ENCODE measurements at places on chromosomes 2 and 18.

- no peak for DNase-seq
These were observed 27.6 kb downstream of the QPCT start for GRCh38 chr2:37372000-37372399.

DNA sequence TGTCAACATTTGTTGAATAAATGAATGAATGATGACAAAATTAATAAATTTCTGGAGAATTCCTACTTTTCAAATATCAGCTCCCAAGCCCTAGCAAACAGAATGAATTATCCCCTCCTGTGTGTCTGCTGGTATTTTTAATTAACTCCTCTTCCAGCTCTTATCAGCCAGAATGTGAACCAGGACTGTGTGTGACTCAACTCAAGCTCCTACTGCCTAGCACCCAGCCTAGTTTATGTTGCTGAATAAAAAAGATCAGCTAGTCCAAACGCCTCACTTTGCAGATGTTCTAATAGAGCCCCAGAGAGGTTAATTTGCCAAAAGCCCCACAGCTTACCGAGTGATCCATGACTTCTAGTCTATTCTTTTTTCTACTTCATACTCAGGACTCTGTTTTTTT, 50.3 kb downstream of the RABL2A start:
- DNase-seq, result no peak

- DNase-seq, result peak; percentile 49
These were observed 755 bp upstream of the ATP9B start for GRCh38 chr18:79068341-79068936.

- no peak for DNase-seq
These were observed 32.9 kb downstream of the CDKL4 start for GRCh38 chr2:39210846-39211245.

GRCh38 chr2:152894051-152894450, 175.6 kb downstream of the ARL6IP6 start:
- DNase-seq, result no peak

DNA sequence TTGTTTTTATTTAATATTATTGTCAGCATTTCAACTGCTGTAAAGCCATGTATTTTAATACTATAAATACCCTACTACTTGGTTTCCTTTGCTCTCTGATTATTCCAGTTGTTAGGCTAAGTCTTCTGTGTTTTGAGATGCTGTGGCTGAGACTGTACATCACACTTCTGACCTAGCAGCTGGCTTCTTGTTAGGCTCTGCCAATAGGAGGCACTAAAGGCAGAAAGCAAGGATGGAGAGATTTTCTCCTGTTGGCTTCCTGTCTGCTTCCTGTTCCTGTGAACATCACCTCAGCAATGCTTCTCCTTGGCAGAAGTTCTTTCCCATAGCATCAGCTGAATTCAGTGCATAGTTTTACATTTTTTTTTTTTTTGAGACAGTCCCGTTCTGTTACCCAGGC, 68.3 kb upstream of the YPEL5 start:
- no peak for DNase-seq

DNA sequence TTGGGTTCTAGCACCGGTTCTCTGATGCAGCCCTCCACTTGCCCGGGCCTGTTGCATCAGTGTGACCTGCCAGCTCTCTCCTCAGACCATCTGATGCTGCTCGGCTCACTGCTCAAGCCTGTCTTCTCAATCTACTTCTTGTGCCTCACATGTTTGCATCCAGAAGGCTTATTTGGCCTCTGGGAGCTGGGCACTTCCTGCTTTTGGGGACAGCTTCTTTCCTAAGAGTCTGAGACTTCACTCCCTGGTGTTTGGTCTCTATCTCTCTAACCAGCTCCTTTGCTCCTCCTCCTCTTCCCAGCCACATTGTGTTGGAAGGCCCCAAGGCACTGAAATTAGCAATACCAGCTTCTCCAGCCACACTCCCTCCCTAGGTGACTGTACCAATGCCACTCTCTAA, 212.8 kb downstream of the CDCA7 start:
- no peak for DNase-seq

DNA sequence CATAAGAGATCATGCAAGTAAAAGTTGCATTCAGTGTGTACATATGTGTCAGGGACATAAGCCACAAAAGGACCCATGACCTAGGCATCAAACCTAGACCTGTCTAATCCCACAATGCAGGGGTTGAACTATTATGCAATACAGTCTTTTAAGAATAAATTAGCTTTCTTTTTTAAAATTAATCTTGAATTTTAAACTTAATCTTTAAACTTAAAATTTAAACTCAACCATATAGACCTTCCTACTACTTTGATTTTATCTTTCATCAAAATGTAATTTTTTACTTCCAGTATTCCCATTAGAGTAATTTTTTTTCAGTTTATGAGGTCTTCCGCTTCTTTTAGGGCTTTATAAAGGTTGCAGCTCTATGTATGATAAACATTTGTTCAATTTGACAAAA, 702.9 kb downstream of the SUCLG1 start:
- DNase-seq, result no peak

- no peak for DNase-seq
These were observed 14.1 kb downstream of the DYNC2LI1 start for GRCh38 chr2:43787895-43788294.

GRCh38 chr18:34153711-34154110, 71.0 kb downstream of the NOL4 start:
- peak; percentile 54 for DNase-seq

- DNase-seq, result no peak
These were observed 23.1 kb downstream of the PDK1 start for GRCh38 chr2:172578860-172579512.

GRCh38 chr2:68466778-68467076, 367 bp downstream of the FBXO48 start:
- DNase-seq, result no peak

GRCh38 chr2:186780701-186781316, 68.2 kb downstream of the ZSWIM2 start:
- no peak for DNase-seq

GRCh38 chr18:23386317-23386716, 66.8 kb upstream of the RIOK3 start:
- DNase-seq, result no peak

DNA sequence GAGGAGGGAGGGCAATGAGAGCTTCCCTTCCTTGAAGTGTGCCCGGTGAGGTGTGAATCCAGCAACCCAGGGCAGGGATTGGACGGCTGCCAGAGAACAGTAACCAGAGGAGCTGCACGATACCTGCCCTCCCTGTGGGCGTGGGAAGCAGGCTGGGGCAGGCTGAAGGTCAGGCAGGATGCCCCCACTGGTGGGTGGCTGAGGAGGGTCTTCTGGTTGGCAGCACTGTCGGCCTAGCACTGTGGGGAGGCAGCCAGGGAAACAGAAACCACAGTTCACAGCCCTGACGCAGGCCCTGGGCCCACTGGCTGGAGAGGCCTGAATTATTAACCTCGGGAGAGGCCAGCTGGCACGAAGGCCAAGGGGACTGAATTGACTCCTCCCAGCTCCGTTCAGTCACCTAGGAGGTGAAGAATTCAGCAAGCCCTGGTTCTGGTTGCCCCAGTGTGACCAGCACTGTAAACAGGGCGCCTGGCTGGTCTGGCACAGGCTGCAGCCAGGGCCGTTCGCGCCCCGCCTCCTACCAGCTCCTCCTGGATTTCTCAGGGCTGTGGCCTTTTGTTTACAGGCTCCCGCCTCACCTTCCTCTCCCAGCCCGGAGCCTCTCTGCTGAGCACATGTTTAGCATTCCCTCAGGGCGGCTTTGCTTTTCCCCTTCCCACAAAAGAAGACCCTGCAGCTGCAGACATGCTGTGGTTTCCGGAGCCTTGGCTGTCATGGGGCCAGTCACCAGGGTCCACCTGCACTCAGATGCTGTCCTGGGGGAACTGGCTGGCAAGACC, 97.8 kb downstream of the B3GNT2 start:
- DNase-seq, result no peak

- peak; percentile 17 for DNase-seq
These were observed 1589.5 kb upstream of the PIK3C3 start for GRCh38 chr18:40365526-40365925.

DNA sequence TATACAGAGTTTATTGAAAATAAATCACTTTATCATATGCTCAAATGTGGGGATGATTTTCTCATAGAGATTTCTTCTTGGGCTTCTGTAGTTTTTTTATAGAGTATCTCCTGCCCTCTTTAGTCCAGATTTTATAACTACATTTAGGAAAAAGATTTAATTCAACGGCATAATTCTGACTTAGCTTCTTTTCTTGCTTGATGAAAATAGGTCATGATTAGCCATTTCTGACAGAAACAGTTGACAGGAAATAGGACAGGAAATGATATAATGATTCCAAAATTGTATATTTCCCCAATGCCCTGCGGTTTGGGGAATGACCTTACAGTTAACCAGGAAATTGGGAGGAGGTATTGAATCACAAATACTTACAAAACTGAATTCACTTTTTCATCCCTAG, 1531.9 kb upstream of the ACVR2A start:
- DNase-seq, result peak; percentile 9

- DNase-seq, result no peak
These were observed 59.5 kb upstream of the CCDC195 start for GRCh38 chr2:224775647-224776046.

DNA sequence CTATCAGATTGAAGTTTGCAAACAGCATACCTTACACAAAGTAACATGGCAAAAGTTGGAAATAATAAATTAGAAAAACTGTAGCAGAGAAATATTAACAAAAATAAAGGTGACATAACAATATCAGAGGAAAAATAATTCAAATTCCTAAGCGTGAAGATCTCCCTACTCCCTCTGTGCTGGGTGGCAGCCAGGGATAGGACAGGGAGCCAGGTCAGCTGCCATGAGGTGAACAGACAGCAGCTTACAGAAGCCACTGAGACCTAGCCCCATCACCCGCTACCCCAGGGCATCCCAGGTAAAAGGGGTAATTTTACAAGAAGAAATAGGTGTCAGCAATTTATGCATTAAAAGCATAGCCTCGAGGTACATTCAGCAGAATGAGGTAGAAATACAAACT, 423.8 kb upstream of the HS6ST1 start:
- no peak for DNase-seq

GRCh38 chr18:40553029-40553428, 1402.0 kb upstream of the PIK3C3 start:
- no peak for DNase-seq

GRCh38 chr2:69133898-69134297, 120.9 kb downstream of the ANTXR1 start:
- DNase-seq, result no peak

DNA sequence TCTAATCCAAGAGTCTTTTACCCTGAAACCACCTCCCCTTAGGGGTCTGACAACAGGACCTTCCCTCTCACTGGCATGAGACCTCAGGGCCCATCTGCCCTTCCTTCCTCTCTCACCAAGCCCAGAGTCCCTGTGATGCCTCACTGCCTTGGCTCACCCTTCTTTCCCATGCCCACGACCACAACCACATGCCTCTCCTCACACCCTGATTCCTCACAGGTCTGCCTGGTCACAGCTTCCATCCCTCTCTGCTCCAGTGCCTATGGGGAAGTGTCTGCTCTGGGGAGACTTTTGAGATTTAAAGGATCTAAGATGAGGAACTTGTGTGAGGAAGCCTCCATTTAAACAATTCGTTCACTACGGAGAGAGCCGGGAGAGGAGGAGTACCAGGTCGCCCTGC, 98.9 kb upstream of the SH3BP4 start:
- DNase-seq, result no peak

- DNase-seq, result no peak
These were observed 50.4 kb downstream of the MFSD6 start for GRCh38 chr2:190458352-190459107.

GRCh38 chr18:74682141-74682990, 84.7 kb downstream of the ZNF407 start:
- DNase-seq, result no peak

DNA sequence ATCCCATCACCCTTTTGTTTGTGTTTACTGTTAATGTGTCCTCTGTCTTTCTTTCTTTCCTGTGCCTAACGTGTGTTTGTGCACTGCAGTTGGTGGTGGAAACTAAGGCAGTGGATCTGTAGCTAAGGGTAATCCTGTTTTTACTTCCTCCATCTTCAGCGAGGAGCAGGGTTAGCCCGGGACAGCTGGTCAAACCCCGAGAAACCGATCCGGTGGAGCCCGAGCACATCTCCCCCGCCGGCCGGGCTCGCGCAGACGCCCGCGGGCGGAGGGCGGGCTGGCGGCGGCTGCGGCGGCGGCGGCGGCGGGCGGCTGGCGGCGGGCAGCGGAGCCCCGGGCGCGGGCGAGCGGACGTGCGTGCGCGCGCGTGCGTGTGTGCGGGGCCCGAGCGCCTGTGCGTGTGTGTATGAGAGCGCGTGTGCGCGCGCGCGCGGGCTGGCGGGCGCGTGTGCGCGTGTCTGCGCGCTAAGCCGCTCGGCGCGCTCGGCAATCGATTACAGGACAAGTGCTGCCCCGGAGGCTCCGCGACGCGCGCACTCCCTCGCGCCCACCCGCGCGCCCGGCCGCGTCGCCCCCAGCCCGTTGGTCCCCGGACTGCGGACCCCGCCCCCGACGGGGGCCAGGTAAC, at the start of gene IKZF2:
IKZF2 (minus strand) TSS at position 176 of the 628 bp plus-strand sequence. CDS start 2,983 bp downstream, outside the sequence.
- DNase-seq, result peak; percentile 72

- no peak for DNase-seq
These were observed 141.1 kb downstream of the CSRNP3 start for GRCh38 chr2:165610591-165611029.

- DNase-seq, result no peak
These were observed 676.1 kb upstream of the CELF4 start for GRCh38 chr18:38241736-38242135.

DNA sequence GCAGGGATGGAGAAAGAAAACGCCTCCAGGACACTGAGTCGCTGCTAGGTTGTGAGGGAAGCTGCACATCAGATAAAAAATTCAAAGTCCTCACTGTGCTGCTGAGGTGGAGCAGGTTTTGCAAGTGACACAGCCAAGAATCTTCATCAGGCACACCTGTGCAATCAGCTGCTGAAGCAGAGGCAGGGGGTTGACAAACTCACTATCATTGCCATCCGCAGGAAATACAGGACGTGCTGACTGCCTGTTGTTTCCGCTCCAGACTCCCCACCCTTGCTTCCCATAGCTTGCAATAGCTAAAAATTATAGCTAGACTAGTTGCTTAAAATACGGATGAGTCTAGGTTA, 147.8 kb upstream of the FHL2 start:
- DNase-seq, result no peak

DNA sequence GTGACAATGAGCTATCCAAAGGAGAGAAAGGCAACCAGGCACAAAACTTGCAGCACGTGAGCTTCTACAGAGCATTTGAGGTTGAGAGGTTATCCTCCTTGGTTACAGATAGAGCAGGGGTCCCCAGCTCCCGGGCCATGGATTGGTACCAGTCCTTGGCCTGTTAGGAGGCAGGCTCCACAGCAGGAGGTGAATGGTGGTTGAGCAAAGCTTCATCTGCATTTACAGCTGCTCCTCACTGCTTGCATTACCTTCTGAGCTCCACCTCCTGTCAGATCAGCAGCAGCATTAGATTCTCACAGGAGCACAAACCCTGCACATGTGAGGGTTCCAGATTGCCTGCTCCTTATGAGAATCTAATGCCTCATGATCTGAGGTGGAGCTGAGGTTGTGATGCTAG, 57.8 kb upstream of the ST8SIA3 start:
- DNase-seq, result no peak

DNA sequence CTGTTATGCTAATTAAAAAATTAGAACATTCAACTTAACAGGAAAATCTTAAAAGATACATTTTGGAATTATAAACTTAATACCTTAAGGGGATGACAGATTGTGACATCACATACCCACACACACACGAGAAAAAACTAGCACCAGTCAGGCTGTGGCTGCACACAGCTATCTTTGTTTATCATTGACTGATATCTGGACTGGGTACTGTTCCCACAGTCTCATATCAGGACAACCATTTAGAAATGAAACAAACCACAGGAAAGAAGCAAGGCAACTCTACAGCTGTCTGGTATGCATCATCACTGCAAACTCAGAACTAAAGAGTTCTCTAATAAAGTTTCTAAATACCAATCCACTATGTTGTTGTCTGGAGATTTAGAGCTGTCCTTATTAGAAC, 210.9 kb upstream of the SMAD7 start:
- DNase-seq, result no peak

All from MV-4-11 (cell line).